ENCODE measurements at places on chromosomes 6 and 20.

GRCh38 chr20:13205848-13206434, 15.1 kb upstream of the ISM1 start:
- no peak for DNase-seq

DNA sequence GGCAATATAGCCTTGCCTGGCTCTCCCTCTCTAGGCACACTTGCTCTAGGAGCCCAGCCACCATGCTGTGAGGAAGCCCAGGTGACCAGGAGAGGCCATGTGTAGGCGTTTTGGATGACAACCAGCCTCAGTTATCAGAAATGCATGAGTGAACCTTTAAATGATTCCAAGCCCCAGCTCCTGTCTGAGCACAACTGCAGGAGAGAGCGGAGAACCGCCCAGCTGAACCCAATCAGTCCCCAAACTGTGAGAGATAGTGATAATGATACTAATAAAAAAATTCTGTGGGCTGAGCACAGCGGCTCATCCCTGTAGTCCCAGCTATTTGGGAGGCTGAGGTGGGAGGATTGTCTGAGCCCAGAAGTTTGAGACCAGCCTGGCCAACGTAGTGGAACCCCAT, 83.8 kb upstream of the TOX2 start:
- no peak for DNase-seq

DNA sequence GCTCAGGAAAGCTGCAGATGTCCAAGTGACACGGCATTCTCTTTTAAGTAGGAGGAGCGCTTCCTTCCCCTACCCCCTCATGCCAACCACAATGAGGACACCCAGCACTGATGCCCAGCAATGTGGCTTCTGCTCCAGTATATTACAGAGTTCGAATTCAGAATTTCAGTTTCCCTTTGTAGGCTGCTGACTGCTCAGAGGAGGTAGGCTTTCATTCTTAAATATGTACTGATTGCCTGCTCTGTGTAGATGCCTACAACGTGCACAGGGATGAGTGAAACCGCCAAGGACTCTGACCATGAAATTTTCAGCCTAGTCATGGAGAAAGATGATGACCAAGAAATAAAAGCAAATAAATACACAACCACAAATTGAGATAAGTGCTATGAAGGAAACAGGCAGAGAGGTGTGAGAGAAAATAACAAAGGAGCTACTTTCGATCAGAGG, 50.9 kb upstream of the TNFAIP3 start:
- DNase-seq: no peak

DNA sequence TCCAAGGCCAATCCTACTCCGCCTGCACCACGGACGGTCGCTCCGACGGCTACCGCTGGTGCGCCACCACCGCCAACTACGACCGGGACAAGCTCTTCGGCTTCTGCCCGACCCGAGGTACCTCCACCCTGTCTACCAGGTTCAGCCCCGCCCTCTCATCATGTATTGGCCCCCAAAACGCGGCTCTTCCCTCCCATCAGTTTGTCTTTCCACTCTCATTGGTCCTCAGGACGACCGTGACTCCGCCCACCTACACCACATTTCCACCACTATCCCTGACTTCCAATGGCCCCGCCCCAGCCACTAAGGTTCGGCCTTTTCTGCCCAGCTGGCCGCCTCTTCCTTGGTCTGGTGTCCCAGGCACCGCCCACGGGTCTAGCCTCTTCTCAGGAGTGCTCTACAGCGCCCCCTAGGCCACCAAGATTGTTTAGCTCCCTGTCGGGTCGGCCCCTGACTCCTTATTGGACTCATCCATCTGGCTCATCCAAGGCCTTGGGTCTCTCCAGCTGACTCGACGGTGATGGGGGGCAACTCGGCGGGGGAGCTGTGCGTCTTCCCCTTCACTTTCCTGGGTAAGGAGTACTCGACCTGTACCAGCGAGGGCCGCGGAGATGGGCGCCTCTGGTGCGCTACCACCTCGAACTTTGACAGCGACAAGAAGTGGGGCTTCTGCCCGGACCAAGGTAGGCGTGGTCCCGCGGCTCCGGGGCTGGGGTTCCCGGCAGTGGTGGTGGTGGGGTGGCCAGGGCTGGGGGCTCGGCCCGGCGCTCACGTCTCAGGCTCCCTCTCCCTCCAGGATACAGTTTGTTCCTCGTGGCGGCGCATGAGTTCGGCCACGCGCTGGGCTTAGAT, 3.1 kb downstream of the MMP9 start:
- no peak for DNase-seq

DNA sequence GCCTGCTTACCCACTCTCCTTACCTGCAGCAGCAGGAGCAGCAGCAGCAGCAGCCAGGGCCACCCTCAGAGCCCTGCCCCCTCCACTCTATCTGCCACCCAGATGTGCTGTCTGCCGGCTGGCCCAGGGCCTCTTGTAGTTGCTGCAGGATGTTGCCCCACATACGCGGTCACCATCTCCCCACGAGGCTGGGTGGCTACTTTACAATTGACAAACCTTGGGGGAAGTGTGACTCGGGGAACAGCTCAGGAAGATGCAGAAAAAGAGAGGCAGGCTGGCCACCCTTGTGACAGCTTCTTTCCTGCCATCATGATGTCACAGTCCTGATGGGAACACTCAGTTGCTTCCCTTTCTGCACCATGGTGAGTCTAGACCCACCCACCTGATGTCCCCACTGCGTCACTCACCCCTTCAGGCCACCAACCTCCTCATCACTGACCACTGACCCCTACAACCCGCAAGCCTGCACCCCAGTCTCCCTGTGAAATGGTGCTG, 14.5 kb downstream of the TREM1 start:
- peak; percentile 78 for DNase-seq

DNA sequence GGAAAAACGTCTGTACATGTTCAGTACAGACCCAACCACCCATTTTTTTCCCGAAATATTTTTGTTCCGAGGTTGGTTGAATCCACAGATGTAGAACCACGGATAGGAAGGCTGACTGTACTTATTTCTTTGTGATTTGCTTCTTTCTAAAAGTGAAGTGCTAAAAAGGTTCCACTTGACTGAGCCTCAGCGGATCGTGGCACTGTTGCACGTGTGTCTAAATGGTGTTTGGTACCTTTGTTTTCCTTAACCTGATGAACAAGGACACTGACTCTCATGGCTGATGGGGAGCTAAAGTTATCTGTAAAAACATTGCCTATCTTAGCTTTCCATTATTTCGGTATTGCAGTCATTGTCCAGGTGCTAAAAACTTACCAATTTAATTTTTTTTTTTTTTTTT, 6.2 kb downstream of the BPHL start:
- no peak for DNase-seq

DNA sequence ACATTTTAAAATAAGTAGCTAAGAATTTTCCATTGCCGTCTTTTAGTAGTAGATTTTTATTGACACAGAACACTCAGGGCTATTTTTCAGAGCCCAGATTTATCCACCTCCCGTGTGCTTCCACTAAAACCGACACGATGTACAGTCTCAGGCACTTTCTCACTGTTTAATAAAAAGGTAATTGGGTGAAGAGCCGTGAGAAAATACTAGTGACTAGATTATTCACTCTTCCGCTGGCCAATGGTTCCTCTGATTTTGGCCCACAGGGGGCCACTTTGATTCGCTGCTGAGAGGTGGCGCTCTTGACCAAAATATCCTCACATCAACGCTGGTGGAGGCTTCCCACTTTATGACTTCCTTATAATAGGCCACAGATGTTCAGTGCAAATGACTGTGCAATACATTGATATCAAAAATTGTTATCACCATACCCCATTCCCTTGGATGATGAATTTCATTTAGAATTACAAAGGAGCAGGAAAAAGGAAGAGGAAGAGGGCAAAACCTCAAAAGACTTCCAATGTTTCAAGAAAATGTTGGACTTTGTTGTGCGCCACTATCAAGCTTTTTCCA, 12.3 kb upstream of the HDDC2 start:
- DNase-seq: peak; percentile 78

DNA sequence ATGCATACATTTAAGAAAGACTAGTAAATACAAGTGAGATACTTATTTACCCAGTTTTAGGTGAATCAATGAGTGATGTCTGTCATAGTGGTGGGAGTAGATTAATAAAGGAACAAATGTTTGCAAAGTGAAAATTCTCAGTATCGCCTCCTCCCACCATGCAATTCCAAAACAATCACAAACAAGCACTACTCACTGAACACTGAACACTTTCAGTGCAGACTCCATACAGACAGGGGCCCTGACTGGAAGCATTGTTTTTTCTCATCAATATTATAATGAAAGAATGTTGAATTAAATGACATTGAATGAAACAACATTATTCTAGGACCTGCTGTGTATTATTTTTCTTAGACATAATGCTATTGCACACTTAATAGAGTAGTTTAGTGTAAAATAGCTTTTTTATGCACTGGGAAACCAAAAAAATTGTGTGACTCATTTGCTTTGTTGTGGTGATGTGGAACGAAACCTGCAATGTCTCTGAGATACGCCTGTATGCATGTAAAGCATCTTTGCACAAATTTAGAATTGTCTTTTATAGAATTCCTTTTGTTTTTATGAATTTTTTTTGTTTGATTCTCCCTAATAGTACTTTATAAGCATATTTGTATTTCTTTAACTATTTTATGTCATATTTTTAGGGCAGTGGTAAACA, 317.5 kb downstream of the UTRN start:
- DNase-seq: no peak

DNA sequence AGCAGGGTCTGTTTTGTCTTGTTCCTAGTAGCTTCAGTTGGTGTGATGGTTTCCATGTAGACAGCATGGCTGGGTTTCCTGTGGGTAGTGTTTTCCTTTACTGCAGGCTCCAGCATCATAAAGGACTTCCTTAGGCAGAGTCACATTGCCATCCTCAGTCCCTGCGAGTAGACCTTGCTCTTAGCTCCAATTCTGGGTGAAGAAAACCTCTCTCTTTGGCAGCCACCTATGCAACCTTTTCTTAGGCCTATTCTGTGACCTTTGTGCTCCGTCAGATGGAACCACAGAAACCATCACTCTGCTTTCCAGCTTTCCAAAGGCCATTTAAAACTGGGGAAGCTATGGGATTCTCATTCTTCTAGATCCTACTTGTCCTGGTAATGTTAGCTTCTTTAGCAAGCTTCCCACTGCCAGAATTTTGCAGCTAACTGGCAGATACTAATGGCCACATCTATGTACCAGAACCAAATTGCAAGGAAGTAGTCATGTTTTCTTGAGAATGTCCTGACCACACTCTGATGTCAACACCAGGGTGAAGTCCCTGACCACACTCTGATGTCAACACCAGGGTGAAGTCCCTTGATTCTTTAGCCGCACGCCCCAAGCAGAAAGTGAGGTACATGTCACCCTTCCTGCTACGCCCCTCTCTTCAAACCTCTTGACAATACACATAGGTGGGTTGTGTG, 646.6 kb upstream of the HS3ST5 start:
- no peak for DNase-seq

DNA sequence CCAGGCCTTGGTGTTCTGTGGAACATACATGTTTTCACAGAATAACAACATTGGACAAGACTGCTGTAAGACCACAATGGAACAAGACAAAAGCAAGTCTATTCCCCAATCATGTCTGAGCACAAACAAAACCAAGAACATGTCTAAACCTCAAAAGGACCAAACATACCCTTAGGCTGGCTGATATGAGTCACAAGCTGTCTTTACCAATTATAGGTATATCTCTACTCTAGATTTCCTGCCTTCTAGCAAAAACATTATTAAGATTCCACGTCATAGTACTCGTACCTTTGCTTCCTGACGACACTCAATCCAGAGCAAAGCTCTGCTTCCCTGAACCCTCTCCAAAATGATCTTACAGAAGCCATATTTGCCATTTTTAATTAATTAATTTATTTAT, 15.4 kb upstream of the L3MBTL1 start:
- no peak for DNase-seq
